ENCODE measurements at places on chromosomes 7 and 10.

- DNase-seq = no peak
Measured at GRCh38 chr7:155457544-155458110, 302 bp upstream of the EN2 start.

GRCh38 chr7:54664235-54665228, 94.5 kb downstream of the SEC61G start:
- DNase-seq = peak; percentile 67

- DNase-seq = no peak
Measured at GRCh38 chr10:36148207-36148606, 506.1 kb upstream of the FZD8 start.

DNA sequence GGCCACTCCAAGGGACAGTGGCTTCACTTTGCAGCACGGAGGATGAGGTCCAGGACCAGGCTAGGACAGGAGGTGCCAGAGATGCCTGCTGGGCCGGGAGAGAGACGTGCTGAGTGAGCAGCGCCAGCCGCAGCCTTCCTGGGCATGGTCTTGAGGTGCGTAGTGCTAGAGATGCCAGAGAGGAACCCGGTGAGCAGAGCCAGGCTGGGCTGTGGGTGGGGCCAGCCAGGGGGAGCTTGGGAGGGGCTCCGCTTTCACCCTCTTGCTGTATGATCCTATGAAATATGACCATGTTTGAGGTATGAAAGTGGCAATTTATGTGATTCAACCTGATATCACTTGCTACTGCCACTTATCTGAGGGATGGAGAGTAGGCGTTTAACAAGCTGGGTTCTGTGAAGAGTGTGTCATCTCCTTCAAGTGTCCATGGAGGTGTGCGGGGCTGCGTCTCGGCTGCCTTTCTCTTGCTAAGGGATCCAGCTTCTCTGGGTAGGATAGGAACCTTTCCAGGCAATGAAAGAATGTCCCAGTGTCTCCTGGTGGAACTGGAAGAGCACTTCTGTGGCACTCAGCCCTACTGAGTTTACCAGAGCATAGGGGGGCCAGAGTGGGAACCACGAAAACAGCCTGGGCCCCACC, 518.4 kb upstream of the FOXK1 start:
- no peak for DNase-seq

- no peak for DNase-seq
Measured at GRCh38 chr7:157654350-157654749, 317.5 kb downstream of the DNAJB6 start.

DNA sequence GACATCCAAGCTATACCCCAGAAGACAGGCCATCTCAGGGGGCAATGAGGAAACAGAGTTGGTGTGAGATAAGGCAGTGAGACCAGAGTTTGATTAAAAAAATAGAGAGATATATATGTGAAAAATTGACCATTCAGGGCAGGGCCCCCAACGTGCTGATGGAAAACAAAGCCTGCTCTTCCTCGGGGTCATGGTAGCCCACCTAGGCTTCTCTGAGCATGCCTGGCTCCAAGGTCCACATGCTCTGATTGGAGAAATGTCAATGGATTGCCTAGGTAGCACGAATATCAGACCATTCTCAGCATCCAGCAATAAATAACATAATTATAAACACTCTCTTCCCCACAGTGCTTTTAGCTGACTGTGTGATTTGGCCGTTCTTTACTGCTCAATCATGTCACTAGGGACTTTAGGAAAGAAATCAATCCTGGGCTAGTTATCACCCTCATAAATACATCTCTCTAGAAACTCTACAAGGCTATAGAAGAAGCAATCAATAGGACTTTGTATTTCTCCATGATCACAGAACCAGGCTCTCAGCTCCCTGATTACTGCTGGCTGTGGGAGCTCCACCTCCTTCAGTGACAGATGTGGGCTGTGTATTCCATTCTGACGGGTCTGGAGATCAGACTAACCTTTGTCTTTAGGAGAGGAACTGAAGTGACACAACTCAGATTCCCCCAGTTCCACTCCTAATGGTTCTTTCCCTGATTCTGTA, 766.4 kb downstream of the GRID1 start:
- DNase-seq = no peak

GRCh38 chr7:51645702-51646298, 329.2 kb upstream of the COBL start:
- DNase-seq = no peak

DNA sequence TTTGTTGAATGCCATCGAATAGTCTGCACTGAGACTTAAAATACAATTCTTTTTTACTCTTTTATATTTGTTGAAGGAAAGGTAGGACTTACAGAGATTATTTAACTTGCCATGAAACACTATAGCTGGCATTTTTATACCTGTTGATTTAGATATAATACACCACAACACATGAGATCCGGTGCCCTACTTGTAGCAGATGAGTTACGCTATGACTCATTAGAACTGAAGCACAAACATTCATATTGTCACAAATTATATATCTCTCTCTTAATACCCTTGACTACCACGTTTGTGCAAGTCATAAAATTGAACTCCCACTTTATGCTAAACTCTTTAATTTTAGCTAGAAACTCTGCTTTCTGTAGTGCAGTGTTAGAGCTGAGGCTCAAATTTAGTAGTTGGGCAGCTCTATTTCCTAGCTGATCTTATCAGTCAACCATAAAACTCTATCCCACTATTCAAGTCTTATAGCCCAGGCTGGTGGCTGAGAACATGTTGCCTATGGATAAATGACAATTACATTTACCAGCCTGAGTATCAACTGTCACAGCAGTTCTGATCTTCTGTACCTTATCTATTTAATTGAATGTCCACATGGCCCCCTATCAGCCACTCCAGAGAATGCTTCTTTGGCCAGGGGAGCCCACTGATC, 137.4 kb upstream of the SEMA3D start:
- DNase-seq = no peak

DNA sequence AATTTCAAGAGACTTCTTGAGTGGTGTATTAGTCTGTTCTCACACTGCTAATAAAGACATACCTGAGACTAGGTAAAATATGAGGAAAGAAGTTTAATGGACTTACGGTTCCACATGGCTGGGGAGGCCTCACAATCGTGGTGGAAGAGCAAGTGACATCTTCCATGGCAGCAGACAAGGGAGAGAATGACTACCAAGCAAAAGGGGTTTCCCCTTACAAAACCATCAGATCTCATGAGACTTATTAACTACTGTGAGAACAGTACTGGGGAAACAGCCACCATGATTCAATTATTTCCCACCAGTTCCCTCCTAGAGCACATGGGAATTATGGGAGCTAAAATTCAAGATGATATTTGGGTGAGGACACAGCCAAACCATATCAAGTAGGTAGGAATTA, 150.5 kb downstream of the PCDH15 start:
- DNase-seq = no peak

DNA sequence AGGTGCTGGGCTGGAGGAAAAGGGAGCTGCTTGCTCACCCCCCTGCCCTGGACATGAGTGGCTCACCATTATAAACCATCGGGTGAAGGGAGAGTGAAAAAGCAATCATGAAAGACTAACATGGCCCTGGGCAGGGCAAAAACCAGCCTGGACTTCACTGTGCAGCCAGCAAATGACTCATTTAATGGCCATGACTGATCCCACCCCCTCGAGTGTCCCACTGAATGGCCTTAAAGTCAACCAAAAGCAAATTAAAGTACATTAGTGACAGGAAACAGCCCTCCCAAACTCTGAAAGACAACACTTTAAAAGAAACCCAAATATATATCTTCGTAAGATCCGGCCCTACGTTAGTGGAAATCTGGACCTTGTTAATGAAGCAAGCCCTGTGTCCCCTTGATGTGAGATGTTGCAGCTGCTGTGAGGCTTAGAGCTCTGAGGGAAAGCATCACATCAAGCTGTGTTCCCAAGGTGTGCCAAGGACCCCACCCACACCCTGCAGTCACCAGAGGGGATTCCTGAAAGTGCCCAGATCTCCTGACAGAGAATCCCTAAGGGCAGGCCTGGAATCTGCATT, 31.2 kb downstream of the ADCYAP1R1 start:
- no peak for DNase-seq

DNA sequence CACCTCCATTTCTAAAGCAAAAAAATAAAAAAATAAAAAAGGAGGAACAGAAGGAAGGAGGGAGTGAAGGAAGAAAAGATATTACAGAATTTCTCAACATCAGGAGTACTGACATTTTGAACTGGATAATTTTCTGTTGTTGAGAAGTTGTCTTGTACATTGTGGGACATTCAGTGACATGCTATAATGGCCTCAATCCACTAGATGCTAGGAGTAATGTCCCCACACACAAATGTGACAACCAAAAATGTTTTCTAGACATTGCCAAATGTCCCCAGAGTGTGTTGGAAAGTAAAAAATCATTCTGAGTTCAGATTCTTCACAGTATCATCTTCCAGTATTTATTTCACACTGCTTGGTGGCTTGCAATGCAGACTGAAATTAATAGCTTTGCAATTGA, 6.5 kb downstream of the ZNF438 start:
- no peak for DNase-seq

DNA sequence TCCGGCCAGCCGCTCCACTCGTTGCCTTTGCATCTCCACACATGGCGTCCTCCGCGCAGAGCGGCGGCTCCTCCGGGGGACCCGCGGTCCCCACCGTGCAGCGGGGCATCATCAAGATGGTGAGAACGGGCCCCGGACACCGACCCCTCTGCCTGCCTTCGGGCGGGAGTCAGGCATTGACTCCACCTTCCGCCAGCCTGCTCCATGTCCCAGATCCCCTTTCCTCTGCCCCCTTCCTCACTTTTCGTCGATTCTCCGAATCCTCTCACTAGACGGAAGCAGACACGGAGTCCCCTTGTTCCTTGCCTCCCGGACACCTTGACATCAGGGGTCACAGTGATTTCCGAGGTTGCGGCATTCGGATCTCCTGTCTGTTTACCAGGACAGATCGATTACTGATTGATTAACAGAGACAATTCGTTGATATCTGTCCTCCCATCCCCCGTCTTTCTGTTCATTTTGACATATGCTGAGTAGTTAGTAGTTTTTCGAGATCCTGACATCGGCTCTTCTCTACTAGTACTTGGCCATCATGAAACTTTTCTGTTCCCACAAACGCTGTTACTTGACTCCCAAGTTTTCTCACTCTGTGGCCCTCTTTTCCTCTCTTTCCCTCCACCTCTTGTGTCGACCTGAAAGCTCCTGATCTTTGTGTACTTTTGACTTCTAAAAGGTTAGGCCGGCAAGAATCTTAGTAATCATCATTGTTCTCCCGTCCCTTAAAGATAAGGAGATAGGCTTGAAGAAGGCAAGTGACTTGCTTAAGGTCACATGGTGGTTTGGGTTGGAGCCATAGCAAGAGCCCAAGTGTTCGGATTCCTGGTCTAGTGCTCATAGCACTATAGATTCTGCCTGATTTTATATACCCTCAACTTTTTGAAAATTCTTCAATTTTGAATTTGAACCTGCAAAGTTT, 597 bp downstream of the SND1 start:
- DNase-seq = peak; percentile 24

GRCh38 chr7:133139350-133139749, 57.5 kb upstream of the CHCHD3 start:
- DNase-seq = no peak

- DNase-seq = no peak
Measured at GRCh38 chr10:2436933-2437332, 630.4 kb upstream of the PFKP start.

- no peak for DNase-seq
Measured at GRCh38 chr10:89789188-89789877, 87.9 kb downstream of the KIF20B start.

GRCh38 chr7:148110097-148110868, 480.3 kb upstream of the C7orf33 start:
- DNase-seq = peak; percentile 12

- no peak for DNase-seq
Measured at GRCh38 chr10:119640384-119640783, 10.8 kb upstream of the BAG3 start.

DNA sequence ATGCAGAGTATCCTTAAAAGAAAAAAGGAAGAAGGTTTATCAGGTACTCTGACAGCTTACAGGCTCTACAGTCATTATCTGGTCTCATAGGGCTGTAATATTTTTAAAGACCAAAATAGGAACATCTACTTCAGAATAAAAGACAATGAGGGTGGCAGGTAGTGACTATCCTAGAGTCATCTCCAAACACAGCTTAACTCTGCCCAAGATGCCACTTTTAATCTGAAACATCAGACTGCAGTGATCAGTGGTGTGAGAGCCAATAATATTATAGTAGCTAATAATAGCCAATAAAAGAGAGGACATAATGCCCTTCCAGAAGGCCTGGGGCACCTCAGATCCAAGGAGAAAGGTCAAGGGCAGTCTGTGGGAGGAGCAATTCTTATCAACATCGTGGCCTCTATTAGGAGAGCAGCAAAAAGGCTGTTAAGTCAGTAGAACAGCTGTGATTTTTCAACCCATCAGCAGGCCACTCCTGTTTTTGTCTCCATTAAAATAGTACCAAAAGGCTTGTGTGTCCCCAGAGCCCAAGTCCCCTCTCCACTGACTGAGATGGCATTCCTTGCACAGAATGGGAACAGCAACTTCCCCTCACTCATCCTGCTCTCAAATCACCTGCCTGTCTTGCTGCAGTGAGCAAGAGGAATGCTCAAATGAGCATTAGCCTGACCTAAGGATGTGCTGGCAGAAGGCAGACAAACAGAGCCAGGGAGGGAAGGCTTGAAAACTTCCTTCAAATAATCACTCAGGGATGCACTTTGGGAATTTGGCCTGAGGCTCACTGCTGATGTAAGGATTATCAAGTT, 20.7 kb upstream of the SPOCK2 start:
- DNase-seq = no peak

DNA sequence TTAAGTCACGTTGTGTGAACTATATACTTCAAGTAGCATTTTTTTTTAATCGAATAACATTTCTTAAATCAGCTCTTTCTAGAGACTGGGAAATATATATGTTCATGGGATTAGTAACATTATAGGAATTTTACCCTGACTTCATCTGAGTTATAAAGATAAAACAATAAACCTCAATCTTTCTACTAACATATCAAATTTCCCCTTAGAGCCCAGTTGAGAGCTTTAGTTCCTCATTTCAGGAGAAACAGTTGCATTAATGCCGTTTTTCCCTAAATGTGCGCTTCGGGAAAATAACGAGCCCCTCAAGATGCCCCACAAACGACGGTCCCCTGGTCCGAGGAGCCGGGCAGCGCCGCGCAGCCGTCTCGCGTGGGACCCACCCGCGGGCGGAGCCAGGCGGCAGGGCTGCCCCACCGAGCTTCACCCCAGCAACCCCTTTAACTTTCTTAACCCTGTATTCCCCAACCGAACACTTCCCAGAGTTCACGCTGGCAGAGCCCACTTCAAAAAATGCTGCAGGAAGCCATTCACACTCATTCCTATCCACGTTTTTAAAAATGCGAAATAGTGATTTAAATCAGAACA, 152.5 kb upstream of the YAE1 start:
- no peak for DNase-seq

DNA sequence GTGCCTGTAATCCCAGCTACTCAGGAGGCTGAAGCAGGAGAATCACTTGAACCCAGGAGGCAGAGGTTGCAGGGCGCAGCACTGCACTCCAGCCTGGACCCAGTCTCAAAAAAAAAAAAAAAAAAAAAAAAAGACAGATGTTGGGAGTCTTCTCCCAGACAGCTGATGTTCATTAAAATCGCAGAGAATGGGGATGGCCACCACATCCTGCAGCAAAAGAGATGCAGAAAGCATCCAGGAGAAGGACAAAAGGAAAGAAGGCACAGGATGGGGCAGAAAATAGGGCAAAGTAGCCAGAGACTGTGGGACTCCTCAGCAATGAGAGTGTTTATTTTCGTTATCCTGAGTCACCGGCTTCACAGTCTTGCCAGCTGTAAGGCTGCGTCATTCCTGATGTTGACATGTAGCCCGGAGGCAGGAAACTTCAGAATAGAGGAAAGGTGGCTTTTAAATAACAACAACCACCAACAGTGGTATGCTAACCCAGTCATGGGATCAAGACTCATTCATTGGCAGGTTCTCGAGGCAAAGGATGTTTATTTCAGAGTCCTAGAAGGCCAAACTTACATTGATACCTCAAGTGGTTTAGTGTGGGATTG, 149.5 kb upstream of the SVIL start:
- peak; percentile 89 for DNase-seq
